ENCODE measurements at places on chromosomes 2 and 18.

DNA sequence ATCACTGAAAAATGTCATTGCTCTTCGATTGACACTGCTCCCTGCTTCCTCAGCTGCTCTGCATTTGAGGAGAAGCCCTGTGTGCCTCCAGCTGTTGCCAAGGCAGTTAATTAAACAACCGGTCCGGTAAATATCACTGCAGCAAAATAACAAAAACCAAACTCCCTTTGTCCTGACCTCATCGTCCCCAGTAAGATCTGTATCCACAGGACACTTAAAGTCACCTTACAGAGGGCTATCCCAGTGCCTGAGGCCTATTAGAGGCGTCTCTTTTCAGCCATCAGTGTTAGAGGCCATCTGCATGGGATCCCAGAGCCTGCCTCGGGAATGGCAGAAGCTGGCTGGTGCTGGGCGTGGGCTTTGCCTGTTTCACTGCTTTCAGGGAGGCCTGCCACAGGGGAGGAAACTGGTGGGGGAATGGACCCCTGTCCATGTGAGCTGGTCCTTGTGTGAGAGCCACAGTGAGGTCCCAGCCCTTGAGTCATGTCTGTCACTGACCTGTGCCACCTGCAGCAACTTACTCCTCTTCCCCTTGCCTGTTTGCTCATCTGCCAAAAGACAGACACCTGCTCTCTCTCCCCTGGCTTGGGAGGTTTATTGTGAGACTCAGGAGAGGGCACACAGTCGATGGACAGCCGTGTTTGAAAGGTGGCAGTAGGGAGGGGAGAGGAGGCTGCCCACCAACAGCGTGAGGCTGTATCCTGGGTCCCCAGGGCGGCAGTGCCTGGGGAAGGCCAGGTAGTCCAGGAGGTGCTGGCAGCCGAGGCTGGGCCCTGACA, 117.7 kb upstream of the MCFD2 start:
- no peak for DNase-seq

GRCh38 chr2:45909171-45909565, 257.7 kb downstream of the PRKCE start:
- no peak for DNase-seq

DNA sequence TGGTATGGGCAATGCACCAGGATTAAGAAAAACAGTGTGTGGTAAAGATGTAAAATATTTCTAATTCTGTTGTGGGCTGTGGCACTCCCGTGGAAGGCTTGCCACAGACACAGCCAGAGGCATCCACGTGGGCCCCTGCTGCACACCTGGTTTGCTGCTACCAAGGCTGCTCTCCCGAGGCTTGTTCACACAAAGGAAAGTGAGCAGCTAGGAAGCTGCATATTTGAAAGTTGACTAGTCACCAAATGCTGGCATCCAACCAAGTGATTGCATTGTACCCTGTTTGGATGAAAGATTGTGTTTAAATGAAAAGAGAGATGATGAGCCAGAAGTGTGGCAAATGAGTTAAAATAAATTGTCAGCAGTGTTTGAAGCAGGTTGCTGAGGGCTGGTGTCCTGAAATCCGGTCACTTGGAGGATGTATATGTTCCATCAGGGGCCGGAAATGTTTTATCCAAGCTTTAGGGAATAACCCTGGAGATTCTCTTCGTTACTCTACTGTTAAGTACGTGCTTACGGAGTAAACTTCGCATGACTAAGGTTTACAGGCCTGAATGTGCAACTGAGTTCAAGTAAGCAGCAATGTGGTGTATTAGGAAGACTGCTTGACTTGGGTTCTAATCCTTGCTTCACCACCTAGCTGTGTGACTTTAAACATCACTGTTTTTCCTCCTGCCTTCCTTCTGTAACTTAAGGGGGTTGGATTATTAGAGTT, 86.1 kb downstream of the MSH2 start:
- peak; percentile 75 for DNase-seq

DNA sequence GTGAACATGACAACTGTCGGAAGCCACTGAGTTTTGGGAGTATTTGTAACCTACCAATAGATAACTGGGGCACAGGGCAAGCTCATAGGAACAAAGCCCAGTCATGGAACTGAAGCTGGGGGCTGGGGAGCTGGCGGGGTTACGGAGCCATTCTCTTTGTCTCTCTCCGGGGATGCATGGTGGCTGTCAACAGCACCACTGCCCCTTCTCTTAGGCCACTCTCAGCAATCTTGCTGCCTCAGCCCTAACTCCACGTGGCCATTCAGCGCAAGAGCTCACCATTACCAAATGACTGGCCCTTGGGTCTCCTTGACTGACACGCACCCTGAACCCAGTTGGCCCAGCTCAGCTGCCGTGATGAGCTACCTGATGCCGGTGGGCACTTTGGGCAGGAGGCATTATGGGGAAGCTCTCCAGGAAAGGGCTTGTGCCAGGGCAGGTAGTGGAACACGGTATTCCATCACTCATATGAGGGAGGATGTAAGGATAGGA, 33.6 kb upstream of the ODC1 start:
- no peak for DNase-seq

DNA sequence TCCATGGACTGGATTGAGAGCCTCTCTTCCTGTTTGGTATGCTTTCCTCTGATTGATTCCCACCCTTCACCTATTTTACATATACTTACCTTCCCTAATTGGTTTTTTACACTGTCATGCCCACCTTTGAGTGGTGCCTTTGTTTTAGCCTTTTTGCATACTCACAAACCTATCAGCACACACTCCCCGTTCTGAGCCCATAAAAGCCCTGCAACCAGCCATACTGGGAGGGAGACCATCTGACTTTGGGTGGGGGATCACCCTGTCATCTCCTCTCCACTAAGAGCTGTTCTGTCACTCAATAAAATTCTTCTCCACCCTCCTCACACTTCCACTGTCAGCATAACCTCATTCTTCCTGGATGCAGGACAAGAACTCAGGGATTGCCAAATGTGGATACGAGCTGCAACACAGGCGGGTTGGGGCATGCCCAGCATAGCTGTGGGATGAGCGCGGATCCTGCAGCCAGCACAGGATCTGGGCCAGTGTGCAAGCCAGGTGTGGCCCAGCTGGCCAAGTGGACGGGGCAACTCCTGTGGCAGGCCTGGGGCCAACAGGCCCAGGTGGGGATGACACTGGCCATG, 9.4 kb upstream of the MOB1A start:
- peak; percentile 59 for DNase-seq

DNA sequence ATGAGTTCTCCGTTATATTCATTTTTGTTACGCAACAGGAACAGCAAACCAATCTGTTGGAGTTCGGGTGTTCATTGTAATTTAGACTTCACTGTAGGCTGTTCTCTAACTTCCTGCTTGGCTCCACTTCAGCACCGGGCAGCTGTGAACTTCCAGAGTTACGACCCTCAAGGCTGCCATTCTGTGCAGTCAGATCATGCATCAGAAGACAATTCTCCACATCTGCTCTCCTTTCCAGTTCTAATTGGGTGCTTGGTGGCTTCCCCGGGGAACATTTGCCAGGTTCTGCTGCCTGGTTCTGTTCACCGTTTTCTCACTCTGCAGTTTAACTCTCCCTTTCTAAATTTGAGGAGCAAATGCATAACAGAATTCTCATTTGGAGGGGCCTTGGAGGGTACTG, 237.7 kb downstream of the NYAP2 start:
- DNase-seq = no peak

DNA sequence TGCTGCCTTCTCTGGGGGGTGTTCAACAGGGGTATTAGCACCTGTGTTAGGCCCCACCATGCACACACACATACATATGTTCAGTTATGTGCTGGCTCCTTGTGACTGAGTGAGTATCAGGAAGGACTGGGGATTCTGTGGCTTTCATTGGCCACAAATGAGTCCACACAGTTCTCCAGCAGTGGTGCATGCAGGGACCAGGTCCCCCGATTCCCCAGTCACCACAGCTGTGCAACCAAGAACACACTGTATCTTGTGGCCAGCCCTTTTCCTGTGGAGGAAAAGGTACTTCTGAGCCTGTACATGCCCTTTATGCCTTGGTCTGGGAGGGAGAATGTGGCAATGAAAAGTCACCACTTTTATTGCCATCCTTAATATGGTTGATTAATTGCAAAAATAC, 74.9 kb upstream of the KLF7 start:
- DNase-seq = no peak

GRCh38 chr2:85255813-85256594, 71.8 kb downstream of the TGOLN2 start:
- DNase-seq = peak; percentile 84
